Stimulated activated CD4-positive, alpha-beta T cell treated with anti-CD3 and anti-CD28 coated beads, TNF-alpha, amount 100 ng/mL, for 48 hours (primary cell): ENCODE measurements at places on chromosomes 4 and X.

DNA sequence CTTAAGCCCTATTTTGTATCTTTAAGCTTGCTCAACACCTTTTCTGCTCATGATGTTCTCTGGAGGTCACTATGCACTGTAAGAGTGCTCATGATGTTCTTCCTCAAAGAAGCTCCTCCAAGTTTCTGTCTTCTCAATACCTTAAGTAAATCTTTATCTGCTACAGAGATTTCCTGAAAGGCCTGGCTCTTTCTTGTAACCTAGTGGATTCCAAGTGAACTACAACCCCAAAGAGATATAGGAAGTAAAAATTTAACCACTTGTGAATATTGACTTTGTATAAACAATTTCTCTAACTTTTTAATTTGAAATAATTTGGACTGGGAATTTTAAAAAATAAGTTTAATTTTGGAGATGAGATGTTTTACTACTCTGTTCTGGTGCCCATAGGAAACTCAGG is 39.3 kb upstream of the XK start:
- DNase-seq: no peak

DNA sequence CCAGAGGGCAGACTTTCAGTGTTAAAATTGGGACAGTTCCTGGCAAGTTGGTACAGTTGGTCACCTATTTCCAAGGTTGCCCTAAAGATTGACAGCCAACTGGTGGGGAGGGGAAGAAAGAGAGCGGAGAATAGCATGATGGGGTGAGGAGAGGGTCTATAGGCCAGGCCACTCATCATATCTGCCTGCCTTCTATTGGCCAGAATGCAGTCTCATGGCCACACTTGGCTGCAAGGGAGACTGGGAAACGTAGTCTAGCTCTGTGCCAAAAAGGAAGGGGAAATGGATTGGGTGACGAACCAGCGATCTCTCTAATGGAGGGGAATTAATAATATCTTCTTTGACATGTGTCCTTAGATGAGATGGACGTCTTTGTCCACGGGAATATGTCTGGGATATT is 197.4 kb upstream of the ATP6AP2 start:
- DNase-seq: no peak

DNA sequence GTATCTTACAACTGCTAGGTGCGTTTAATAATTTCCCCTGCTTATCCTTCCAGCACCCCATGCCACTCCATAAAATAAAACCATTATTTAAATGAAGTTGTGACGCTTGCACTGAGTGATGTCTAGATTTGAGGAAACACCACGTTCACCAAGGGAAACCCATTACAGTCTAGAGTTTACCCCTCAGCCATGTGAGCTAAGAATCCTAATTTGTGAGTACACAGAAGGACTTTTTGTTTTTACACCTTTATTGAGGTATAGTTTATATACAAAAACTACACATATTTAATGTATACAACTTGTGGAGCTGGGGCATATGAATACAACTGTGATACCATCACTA is 326.8 kb downstream of the RAPGEF2 start:
- no peak for DNase-seq

DNA sequence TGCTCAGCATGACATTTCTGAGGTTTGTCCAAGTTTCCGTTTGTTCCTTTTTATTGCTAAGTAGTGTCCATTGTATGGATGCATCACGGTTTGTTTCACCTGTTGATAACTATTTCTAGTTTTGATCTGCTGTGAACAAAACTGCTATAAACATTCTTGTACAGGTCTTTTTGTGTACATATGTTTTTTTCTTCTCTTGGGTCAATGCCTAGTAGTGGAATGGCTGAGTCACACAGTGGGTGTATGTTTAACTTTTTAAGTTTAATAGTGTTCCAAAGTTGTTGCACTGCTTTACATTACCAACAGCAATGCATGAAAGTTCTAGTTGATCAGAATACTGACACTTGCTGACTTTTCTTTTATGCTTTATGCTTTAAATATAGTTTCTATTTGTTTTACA is 76.7 kb downstream of the MAOB start:
- no peak for DNase-seq

DNA sequence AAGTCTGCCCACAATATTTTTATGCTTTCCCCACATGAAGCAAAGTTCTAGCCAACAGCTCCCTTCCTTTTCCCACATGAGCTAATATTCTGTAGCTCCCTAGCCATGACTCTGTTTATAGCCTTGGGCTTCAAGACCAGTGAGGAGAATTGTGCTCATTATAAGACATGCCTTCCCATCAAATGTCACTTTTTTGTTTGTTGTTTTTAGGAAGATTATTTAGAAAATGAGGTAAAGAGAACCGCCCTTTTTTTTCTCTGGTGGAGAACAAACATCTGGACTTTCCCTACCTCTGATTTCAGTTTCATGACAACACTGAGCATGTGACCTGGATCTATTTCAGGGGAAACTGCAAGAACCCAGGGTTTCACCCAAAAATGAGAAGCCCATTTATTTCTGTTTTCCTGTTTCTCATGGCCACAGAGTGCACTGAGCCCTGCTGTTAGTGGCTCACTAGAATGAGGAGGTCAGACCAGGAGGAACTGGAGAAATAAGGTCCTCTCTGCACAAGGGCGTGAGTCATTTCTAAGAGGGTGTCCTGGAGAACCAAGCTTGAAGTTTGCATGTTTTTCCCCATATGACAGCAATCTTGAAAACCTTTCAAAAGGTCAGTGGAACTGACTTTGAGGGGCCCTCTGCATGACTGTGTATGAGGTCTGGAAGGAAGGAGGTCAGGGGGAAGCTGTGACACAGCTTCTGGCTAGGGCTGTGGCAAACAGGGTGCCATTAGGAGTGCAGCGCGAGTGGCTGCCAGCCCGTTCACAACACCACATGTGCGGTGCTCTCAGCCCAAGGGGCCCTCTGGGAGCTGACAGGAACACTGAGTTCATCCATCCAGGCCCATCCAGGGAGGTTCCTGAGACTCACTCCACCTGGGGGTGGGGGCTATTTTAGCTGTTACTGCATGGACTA is 55.2 kb downstream of the CHST7 start:
- DNase-seq: peak; percentile 2

GRCh38 chr4:172125443-172125842 is 312.2 kb downstream of the GALNTL6 start:
- DNase-seq: no peak

- DNase-seq: no peak
Measured at GRCh38 chr4:111263836-111264235, 641.0 kb upstream of the PITX2 start.

GRCh38 chr4:10074767-10075105 is 41.9 kb downstream of the WDR1 start:
- no peak for DNase-seq

DNA sequence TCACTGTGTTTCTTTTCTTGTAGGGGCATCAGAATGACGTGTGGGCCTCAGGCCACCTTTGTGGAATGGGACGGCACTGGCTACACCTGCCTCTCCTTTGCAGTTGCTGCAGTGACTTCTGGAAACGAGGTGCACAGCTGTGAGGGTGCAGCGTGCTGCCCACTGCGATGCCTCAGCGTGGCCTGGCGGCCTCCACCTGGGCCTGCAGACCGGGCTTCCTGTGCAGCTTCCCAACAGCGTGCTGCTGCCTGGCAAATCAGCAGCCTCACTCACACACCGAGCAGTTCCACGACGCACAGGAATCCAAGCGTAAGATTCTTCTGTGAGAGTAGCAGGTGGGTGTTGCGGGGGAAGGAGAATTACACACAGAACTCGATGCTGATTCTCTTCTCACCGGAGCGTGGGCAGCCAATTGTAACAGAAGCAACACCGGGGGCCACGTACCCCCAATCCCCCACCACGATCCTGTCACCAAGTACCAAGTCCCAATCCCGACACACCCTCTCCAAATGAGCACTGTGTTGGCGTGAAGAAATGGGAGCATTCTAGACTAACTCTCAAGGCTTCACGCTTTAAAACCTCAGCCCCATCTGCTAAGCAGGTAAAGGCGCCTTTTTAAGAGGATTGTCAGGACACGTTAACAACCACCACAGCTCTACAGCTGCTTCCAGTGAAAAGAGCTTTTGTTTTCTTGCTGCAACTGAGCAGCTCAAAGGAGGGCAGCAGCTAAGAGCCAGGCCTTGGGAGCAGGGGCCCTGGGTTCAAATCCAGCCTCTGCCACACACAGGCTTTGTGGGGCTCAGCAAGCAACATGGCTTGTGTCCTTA is 16.9 kb downstream of the WDR1 start:
- no peak for DNase-seq

GRCh38 chr4:166165829-166166420 is 292.9 kb downstream of the TLL1 start:
- DNase-seq: no peak

DNA sequence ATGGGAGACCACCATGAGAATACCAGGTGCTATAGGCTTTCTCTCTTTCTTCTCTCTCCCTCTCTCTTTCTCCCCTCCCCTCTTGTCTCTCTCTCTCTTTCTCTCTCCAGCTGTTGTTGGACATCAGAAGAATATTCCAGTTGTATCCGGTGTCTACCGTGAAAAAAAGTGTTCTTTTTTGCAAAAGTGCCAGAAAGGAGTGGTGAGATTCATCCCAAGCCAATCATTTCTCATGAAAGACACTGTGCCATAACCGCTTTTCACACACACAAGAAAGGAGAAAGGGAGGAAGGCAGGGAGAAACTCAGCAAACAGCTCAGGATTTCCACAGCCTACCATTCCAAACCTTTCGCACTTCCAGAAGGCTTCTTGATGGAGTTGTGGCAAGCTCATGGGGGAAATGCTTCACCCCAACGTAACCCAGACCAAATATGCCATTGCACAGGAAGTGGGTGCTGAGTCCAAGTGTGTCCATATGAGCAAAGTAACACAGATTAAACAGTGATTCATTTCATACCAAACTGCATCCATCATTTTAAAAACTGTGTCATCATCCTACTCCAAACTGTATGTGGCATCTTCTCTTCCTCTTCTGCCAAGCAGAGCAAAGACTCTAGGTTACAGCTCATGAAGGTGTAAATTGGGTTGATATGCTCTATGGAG is 224.0 kb downstream of the APBB2 start:
- DNase-seq: no peak
